ENCODE measurements at places on chromosomes 7 and 10.
A peak's percentile ranks its signal among the peaks of the same experiment; 100 is the strongest.

- H3K27me3 ChIP-seq, result no peaks in the 10 kb centered on the region
- H3K36me3 ChIP-seq, result no peaks in the 10 kb centered on the region
- DNase-seq, result peak; percentile 62
Observed at GRCh38 chr7:5780801-5781496, 514 bp downstream of the RNF216 start.

DNA sequence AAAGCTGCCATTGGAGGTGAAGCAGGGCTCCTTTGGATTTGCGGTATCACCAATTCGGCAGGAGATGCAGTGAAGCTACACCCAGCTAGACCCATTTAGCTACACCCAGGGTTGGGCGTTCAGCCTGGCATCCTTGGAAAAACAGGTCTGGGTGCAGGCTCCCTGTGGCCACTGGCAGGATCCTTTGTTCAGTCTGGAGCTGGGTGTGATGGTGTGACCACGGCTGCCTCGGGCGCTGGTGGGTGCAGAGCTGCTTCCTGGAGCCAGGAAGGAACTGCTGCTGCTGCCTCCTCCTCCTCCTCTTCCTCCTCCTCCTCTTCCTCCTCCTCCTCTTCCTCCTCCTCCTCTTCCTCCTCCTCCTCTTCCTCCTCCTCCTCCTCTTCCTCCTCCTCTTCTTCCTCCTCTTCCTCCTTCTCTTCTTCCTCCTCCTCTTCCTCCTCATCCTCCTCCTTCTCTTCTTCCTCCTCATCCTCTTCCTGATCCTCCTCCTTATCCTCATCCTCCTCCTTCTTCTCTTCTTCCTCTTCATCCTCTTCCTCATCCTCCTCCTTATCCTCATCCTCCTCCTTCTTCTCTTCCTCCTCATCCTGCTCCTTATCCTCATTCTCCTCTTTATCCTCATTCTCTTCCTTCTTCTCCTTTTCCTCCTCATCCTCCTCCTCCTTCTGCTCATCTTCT lies 84.0 kb downstream of the GRK5 start:
- H3K36me3 ChIP-seq, result peaks cover 3% of the 10 kb centered on the region
- no peak overlapping the region for H3K4me3 ChIP-seq
- H3K27ac ChIP-seq, result no peak overlapping the region
- DNase-seq, result no peak

- no peak for DNase-seq
- no peaks in the 10 kb centered on the region for H3K36me3 ChIP-seq
- no peak overlapping the region for H3K27ac ChIP-seq
- H3K27me3 ChIP-seq, result no peaks in the 10 kb centered on the region
- H3K4me3 ChIP-seq, result no peak overlapping the region
- H3K4me1 ChIP-seq, result no peaks in the 10 kb centered on the region
Observed at GRCh38 chr10:37774351-37774750, 83.1 kb downstream of the ZNF248 start.

DNA sequence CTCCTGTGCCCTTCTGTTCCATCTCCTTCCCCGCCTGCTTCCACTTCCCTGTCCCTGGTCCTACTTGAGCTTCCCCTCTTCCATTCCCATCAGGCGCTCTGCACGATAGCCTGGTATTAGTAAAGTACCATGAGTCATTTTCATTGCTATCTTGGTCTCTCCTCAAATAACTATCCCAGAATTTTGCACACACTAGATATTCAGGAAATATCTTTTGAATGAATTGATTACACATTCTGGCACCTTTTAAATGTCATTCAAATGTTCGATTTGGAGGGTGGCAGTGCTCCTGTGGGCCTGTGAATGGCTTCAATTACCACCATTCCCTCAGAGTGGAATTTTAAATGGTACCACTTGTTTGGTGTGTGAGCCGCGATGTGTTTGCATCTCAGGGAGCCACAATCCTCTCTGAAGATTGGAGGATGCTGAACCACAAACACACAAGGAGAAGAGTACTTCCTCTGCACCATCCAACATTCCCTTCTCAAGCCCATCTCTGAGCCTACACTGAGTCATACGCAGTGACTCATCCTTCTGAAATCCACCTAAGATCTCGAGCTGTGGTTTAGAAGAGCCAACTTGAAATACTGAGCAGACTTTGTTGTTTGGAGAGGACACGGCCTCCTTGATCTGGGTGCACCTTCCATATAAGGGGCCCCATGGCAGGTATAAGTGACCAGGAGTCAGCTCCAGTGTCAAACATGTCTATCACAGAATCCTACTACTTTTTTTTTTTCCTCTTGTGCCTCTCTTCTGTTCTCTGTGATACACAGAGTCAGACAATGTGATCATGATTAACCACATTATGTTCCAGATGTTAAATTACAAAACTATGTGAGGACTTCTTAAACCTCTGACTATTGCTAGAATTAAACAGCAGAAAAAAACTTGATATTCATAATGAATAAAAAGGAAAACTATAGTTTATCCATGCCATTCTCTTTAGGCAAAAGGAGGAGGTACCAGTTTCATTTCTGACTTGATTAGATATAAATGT lies 81.9 kb downstream of the BMPER start:
- no peaks in the 10 kb centered on the region for H3K27me3 ChIP-seq
- no peaks in the 10 kb centered on the region for H3K36me3 ChIP-seq
- peaks cover 2% of the 10 kb centered on the region for H3K4me1 ChIP-seq
- no peak overlapping the region for H3K4me3 ChIP-seq
- H3K27ac ChIP-seq, result peak overlapping the region; percentile 91
- peak; percentile 99 for DNase-seq

DNA sequence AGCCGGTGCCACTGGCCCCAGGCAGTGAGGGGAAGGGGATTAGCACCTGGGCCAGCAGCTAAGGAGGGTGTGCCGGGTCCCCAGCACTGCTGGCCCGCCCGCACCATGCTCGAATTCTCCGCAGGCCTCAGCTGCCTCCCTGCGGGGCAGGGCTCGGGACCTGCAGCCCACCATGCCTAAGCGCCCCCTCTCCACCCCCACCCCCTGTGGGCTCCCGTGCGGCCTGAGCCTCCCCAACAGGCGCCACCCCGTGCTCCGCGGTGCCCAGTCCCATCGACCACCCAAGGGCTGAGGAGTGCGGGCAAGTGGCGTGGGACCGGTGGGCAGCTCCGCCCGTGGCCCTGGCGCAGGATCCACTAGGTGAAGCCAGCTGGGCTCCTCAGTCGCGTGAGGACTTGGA lies 144.8 kb upstream of the CDCA7L start:
- peaks cover 9% of the 10 kb centered on the region for H3K27me3 ChIP-seq
- no peak overlapping the region for H3K4me3 ChIP-seq
- no peaks in the 10 kb centered on the region for H3K4me1 ChIP-seq
- H3K36me3 ChIP-seq, result no peaks in the 10 kb centered on the region
- H3K27ac ChIP-seq, result no peak overlapping the region
